ENCODE measurements at places on chromosomes 3 and 15.

GRCh38 chr3:151329363-151329762 lies at the start of gene P2RY13:
Gene P2RY13 (minus strand): TSS chr3:151329549. CDS start chr3:151329528, 21 bp downstream.
- no peak for DNase-seq

DNA sequence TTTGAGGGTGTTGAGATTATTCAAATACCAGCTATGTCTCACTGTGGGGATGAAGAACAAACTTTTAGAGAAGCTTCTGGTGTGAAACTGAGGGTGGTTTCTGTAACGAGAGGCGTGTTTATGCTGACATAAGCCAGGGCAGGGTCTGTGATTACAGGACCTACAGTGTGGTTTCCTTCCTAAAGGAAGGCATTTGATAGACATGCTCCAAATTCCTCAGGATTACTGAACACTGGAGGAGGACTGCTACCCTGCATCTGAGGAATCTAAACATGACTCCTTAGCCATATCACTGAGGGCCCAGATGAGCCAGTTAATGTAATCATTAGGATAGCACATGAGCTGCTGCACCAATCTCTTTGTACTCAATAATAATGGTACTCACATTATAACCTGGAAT lies 328.4 kb upstream of the UMPS start:
- DNase-seq: no peak

DNA sequence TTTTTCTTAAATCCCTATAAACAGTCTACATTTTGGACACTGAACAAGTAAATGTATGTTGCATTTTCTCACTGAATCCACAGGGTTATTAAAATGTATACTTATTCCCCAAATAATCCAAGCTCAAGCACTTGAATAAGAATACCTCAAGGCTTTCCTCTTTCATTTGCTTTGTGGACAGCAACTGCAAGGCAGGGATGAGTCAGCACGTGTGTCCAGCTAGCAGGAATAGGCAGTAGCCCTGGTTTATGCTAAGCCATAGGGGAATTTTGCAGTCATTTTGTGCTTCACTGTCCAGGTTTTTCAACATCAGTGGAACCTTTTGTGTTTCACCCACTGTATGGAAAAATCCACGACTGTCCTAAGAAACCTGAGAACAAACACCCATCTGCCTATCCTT lies 96.7 kb upstream of the KCNMB2 start:
- DNase-seq: no peak

DNA sequence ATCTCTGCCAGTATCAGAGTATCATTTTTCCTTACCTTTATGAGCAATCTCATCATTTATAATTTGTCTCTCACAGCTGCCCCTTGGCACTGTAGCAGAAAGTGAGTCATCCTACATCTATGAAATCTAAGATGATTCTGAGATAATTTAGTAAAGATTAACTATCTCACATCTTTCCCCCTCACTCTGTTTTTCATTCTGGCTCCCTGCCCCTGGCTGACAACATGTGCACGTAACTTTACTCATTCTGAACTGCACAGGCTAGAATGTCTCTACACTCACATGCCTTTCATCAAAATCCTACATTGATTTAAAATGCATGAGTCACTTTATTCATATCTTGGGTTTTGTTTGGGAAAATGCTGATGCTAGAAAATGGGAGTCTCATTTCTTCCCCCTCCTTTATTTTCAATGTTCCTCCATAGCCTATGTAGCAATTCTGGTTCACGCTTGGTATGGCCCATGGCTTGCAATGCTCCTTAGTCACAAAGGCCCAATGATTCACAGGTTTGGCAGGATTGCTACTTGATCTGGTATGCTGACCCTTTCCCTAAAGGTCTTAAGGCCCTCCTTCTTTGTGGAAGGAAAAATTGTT lies 838.5 kb downstream of the TUSC7 start:
- DNase-seq: no peak

GRCh38 chr15:101198800-101199199 lies 53.0 kb downstream of the CHSY1 start:
- DNase-seq: no peak

GRCh38 chr3:71247221-71247957 lies 336.1 kb downstream of the FOXP1 start:
- no peak for DNase-seq

DNA sequence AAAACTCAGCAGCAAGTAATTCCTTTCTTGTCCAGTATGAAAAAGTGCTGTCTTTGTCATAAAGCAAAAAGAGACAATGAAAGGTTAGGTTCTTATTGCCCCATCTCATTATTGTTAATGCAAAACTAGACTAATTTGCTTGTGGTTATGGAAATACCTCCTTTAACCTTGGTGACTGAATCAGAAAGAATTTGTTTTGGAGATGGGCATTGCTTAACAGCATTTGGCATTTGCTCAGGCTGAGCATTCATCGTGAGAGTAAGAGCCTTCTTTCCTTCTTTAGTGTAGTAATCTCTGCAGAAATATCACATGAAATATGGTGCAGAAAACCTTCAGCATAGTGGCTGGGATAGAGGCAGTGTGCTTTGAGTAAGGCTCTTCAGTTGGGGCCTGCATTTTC lies 103.1 kb downstream of the CNTN6 start:
- no peak for DNase-seq

- no peak for DNase-seq
Observed at GRCh38 chr3:65831733-65832425, 206.8 kb downstream of the MAGI1 start.

DNA sequence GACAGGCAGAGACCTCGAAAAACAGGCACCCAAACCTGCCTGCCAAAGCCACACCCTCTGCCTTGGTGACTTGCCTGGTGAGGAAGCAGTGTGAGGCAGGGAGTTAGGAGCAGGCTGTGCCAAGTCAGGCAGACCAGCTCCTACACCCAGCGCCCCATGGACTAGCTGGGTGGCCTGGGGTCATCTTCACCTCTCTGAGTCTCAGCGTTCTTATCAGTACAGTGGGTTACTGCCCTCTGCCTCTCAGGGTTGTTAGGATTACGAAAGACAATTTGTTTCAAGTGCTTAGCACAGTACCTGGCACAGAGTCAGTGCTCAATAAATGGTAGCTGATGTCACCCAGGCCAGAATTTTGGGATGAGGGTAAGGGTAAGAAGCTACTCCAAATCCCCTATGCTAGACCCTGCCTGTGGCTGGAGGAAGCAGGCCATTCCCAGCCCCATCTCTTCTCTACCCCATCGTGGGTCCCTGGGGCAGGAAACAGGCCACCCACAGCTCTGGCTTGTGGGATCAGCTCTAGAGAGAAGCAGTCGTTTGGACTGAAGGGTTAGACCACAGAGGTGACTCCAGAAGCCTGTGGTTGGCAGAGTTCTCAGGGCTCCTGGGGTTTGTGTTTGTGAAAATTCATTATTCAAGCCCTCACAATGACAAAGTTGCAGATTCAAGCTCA lies 10.1 kb downstream of the SLC51B start:
- DNase-seq: no peak

GRCh38 chr3:105284876-105285275 lies 81.8 kb upstream of the ALCAM start:
- no peak for DNase-seq

- no peak for DNase-seq
Observed at GRCh38 chr3:172030181-172030580, 9.2 kb upstream of the FNDC3B start.

- no peak for DNase-seq
Observed at GRCh38 chr15:81108427-81108826, 25.6 kb upstream of the CFAP161 start.

GRCh38 chr3:13197795-13198194 lies 124.6 kb upstream of the IQSEC1 start:
- DNase-seq: no peak

DNA sequence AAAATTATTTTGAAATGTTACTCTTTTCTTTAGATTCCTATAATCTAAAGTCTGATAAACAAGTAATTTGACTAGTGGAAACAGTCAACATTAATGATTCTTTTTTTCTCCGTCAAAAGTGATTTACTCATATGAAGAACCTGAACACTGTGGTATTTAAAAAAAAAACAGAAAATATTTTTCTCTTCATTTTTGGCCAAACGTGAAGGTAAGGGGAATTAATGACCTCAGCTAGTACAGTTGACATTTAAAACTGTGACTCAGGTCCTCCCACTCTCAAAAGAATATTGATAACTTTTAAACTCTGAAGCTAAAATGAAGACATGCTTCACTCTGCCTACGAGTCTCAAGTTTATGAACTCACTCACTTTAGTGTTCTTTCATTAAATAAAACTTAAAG lies 34.5 kb downstream of the TIGIT start:
- no peak for DNase-seq

DNA sequence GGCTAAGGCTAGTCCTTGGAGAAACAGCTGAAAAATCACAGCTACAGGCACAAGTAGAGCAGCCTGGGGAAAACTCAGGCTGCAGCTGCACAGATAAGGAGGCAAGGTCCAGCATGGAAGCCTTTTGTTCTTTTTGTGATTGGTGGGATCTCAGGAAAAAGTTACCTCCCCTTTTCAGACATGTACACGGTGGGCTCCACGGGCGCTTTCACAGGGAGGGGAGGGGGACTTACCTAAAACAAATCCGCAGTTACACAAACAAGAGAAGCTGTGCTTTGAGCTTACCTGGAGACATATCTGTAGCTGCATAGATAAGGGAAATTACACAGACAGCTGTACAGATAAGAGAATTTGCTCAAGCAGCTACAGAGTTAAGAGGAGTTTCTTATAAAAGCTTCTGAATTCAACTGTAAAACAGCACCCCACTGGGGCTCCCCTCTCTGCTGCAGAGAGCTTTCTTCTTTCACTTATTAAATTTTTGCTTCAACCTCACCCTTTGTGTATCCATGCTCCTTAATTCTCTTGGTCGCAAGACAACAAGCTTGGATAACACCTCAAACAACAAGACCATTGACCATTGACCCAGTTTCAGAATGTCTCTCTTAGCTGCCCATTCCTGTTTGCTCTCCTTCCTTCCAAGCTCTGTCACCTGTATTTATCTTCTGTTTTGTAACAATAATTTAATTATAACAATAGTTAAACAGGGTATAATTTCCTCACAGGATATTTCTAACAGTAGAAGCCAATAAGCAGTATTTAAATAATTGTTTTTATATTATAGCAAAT lies 10.9 kb upstream of the CD200 start:
- no peak for DNase-seq

- DNase-seq: no peak
Observed at GRCh38 chr15:62067448-62068044, 769 bp downstream of the C2CD4A start.

DNA sequence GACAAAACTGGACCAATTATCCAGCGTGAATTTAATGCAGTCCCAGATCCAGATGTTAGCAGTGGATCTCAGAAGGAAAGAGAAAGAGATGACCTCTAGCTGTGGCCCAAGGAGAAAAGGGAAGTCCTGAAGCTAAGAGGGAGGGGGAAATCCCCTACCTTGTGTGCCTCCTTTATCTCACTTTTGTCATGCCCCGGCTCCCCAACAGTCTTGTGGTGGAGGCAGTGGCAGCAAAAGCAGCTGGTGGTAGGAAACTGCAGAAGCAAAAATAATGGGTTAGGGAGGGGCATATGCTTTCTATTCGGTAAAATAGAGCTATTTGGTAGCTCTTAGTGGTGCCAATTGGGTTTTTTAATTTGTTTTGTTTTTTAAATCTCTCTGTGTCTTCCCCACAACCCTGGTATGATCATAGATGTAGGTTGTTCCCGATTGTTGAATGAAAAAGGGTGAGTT lies 56.5 kb downstream of the MCTP2 start:
- no peak for DNase-seq

- DNase-seq: no peak
Observed at GRCh38 chr15:67512140-67512539, 8.8 kb upstream of the C15orf61 start.

DNA sequence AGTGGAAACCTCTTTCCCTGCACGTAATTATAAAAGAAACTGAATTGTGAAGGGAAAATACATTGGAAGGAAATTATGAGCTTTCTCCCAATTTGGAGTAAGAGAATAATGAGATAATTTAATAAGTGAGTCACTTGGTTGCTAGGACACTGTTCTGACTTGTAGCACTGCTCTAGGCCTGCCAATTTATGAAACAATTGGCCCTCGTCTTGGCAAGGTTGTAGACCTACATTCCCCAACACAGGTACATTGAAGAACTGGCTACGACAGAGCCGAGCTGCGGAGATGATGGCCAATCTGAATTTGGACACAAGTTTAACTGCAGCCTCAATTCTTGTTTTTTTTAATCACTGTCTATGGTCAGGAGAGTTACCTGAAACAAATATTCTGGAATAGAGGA lies 674.1 kb downstream of the MECOM start:
- no peak for DNase-seq

GRCh38 chr3:170814822-170815221 lies 55.2 kb downstream of the RPL22L1 start:
- no peak for DNase-seq

- DNase-seq: no peak
Observed at GRCh38 chr3:137121704-137122314, 164.0 kb downstream of the IL20RB start.

DNA sequence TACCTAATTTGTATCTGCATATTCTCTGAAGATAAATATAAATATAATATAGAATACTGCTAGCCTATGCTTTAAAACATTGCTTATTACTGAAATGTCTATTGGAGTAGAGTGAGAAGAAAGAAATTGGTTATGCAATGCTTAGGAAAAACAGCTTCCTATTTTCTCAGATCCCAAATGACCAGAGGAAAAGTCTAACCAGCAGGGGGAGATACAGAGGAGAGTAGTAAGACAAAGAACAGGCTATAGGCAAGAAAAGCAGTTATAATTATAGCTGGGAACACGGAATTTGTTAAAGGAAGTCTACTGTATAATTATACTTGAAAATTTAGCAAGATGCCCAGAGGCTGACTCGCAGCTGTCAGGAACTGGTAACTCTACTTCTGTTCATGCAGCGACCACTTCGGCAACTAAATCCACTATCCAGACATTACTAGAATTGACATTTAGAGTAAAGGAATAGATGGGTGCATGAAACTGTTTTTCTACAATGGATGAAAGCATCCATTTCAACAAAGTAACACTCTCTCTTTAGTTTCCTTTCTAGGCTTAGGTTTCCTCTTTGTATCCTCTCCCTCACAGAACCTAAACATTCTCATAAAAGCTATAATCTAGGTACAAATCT lies 97.2 kb downstream of the TBC1D5 start:
- no peak for DNase-seq

GRCh38 chr3:47643092-47643491 lies 64.4 kb upstream of the CSPG5 start:
- DNase-seq: no peak

DNA sequence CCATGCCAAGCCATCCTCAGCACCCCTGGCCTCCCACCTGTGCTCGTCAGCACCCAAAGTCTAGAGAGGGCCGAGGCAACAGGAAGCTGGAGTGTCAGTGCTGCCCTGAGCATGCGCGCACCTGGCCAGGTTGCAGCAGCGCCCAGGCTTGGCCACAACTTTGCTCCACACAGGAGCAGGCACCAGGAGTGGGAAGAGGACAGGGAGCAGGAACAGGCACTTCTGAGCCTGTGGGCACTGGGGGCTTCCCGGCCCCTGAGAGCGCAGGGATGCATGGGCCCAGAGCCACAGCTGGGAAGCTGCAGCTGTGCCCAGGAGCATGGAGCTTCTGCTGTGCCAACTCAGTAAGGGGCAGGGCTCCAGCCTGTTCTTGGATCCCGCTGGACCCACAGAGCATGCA lies 471.5 kb upstream of the WNT5A start:
- no peak for DNase-seq

Data from stimulated activated CD8-positive, alpha-beta memory T cell treated with anti-CD3 and anti-CD28 coated beads, Interleukin-4, amount 100 ng/mL, for 1 hour (primary cell).